ENCODE measurements at places on chromosomes 1 and 21.

GRCh38 chr1:178723546-178723945 is 1.5 kb upstream of the RALGPS2 start:
- no peak for DNase-seq

GRCh38 chr1:175373786-175374623 is 181.4 kb upstream of the KIAA0040 start:
- DNase-seq, result peak; percentile 8

DNA sequence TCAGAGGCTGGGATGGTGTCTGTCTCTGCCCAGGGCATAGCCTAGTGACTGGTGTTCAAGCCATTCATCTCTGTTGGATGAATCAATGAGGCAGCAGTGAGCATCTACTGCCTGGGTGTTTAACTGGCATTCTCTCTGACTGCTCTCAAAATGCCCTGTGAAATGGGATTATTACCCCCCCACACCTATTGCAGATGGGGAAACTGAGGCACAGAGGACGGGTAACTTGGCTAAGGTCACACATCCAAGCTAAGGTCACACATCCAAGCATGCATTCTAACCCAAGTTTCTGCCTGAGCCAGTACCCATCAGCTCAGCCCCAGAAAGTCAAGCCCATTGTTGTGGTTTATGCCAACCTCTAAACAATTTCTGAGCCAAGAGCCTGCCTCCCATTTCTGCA is 5.0 kb downstream of the TTC39A start:
- DNase-seq, result no peak

DNA sequence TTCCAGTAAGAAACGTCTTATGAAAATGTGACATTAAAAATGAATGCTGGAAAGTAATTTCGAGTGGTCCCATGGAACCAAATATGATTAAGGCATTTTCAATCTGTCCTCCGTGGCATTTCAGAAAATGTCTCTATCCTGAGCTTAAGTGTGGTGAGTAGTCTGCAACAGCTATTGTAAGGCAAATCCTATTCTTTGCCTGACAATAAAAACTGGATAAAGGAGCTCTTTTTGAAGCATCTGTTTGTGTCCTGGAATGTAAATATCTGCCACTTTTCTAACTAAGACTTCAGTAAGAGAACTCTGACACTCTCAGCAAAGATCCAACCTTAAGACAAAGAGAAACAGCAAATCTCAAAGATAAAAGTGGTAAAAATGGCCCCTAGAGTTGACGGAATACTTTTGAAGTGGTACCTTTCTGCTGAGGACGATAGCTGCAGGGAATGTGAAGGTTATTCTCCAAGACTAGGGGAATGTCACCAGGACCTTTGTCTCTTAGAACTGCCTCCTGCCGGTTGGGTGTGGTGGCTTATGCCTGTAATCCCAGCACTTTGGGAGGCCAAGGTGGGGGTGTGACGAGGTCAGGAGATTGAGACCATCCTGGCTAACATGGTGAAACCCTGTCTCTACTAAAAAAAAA is 486.7 kb upstream of the ZP4 start:
- no peak for DNase-seq

DNA sequence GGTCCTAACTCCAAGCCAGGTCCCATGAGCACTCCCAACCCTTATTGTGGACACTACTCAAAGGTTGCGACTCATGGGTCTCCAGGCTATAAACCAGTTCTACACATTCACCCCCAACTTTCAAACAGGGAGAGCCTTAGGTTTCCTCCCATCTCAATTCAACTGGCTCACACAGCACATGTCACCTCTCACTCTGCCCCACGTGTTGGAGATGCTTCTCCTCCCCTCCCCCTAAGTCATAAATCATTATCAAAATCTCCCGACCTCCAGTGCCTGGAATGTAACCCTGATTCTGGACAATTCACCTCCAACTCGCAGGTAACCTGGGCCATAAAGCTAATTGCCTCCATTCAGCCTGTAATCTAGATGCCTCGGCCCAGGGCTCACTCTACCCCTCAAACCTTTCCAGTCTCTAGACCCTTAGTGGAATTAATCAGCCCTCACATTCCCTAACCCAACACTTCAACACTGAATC is 595 bp downstream of the AK2 start:
- DNase-seq, result peak; percentile 4

Measured in fibroblast of skin of abdomen (primary cell).